ENCODE measurements at places on chromosomes 4 and X. TPM values are rescaled to one million over a fixed set of nuclear protein-coding genes. Genes with fewer than 3 reads are reported as not detected.

GRCh38 chr4:41050116-41050515, 164.2 kb downstream of the APBB2 start:
- H3K36me3 ChIP-seq = no peaks in the 10 kb centered on the region
- H3K27me3 ChIP-seq = no peaks in the 10 kb centered on the region
- DNase-seq = no peak
- H3K4me3 ChIP-seq = no peak overlapping the region
- H3K27ac ChIP-seq = no peak overlapping the region

DNA sequence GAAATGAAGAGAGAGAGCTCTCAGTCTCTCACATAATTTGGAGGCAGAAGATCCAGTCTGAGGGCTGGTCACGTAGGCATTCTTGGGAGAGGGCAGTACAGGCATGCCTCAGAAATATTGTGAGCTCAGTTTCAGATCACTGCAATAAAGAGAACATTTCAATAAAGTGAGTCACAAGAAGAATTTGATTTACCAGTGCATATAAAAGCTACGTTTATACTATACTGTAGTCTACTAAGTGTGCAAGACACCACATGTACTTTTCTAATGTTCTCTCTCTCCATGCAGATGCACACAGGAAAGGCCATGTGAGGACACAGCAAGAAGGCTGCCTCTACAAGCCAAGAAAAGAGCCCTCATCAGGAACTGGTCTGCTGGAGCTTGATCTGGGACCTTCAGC, 583.5 kb upstream of the FAT1 start:
- no peak overlapping the region for H3K4me3 ChIP-seq
- no peak for DNase-seq
- H3K4me1 ChIP-seq = no peaks in the 10 kb centered on the region
- no peaks in the 10 kb centered on the region for H3K36me3 ChIP-seq
- no peak overlapping the region for H3K27ac ChIP-seq

- H3K4me1 ChIP-seq = no peaks in the 10 kb centered on the region
- no peak for DNase-seq
- no peaks in the 10 kb centered on the region for H3K36me3 ChIP-seq
- no peak overlapping the region for H3K27ac ChIP-seq
- no peak overlapping the region for H3K4me3 ChIP-seq
These were observed 157.8 kb upstream of the TTC29 start for GRCh38 chr4:147103403-147103946.

GRCh38 chr4:183140911-183141320, 41.9 kb downstream of the WWC2 start:
- no peaks in the 10 kb centered on the region for H3K36me3 ChIP-seq
- peaks cover 14% of the 10 kb centered on the region for H3K4me1 ChIP-seq
- H3K27ac ChIP-seq = no peak overlapping the region
- no peaks in the 10 kb centered on the region for H3K27me3 ChIP-seq
- no peak for DNase-seq

GRCh38 chr4:139266583-139267257, 13.3 kb downstream of the MGARP start:
- H3K4me3 ChIP-seq = no peak overlapping the region
- no peaks in the 10 kb centered on the region for H3K36me3 ChIP-seq
- peaks cover 18% of the 10 kb centered on the region for H3K4me1 ChIP-seq
- peak overlapping the region; percentile 60 for H3K27ac ChIP-seq
- no peaks in the 10 kb centered on the region for H3K27me3 ChIP-seq

GRCh38 chr4:140861359-140862176, 105.4 kb upstream of the TBC1D9 start:
- DNase-seq = peak; percentile 74
- H3K27ac ChIP-seq = no peak overlapping the region
- no peaks in the 10 kb centered on the region for H3K4me1 ChIP-seq

GRCh38 chr4:78693777-78694456, 82.2 kb upstream of the BMP2K start:
- no peaks in the 10 kb centered on the region for H3K36me3 ChIP-seq
- H3K4me1 ChIP-seq = no peaks in the 10 kb centered on the region
- H3K27ac ChIP-seq = no peak overlapping the region

GRCh38 chr4:78220283-78220682, 163.2 kb downstream of the FRAS1 start:
- H3K4me1 ChIP-seq = no peaks in the 10 kb centered on the region
- no peaks in the 10 kb centered on the region for H3K36me3 ChIP-seq
- no peaks in the 10 kb centered on the region for H3K27me3 ChIP-seq
- no peak overlapping the region for H3K27ac ChIP-seq
- H3K4me3 ChIP-seq = no peak overlapping the region
- DNase-seq = no peak

GRCh38 chr4:62517716-62518115, 1317.6 kb downstream of the ADGRL3 start:
- H3K4me1 ChIP-seq = no peaks in the 10 kb centered on the region
- H3K27ac ChIP-seq = no peak overlapping the region

GRCh38 chr4:102439812-102440211, 61.3 kb upstream of the NFKB1 start:
- no peak overlapping the region for H3K4me3 ChIP-seq
- no peaks in the 10 kb centered on the region for H3K27me3 ChIP-seq
- no peaks in the 10 kb centered on the region for H3K36me3 ChIP-seq
- H3K27ac ChIP-seq = no peak overlapping the region
- no peak for DNase-seq

GRCh38 chrX:155314260-155314659, 20.2 kb downstream of the CLIC2 start:
- H3K27ac ChIP-seq = no peak overlapping the region
- H3K27me3 ChIP-seq = no peaks in the 10 kb centered on the region
- no peaks in the 10 kb centered on the region for H3K4me1 ChIP-seq
- H3K36me3 ChIP-seq = no peaks in the 10 kb centered on the region
- DNase-seq = no peak

- no peak overlapping the region for H3K4me3 ChIP-seq
- H3K36me3 ChIP-seq = no peaks in the 10 kb centered on the region
- H3K27ac ChIP-seq = no peak overlapping the region
- DNase-seq = no peak
- H3K4me1 ChIP-seq = no peaks in the 10 kb centered on the region
These were observed 30.7 kb upstream of the CLCN4 start for GRCh38 chrX:10126044-10126443.

- H3K27me3 ChIP-seq = no peaks in the 10 kb centered on the region
- H3K27ac ChIP-seq = no peak overlapping the region
- DNase-seq = no peak
- H3K4me1 ChIP-seq = peaks cover 17% of the 10 kb centered on the region
These were observed 8.5 kb downstream of the RAPGEF2 start for GRCh38 chr4:159111416-159111815.

DNA sequence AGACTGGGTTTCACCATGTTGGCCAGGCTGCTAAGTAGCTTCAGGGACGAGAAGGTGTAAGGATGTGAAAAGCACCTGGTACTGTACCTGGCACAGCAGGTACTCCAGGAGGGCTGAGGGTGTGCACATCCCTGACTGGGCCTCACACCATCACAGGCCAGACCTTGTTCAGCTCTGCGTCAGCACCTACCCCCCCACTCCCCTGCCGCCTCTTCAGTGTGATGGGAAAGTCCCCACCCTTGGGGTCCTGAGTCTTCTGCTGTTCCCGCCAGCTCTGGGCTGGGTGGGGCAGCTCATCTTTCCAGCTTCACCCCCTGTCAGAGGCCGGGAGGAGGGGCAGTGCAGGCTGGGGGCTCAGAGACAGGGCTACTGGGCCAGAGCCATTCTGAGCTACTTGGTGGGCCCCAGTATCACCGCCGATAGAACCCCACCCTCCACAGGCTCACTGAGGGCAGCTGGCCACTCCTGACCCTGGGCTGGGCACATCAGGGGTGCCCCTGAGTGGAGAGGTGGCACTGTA, 6.7 kb upstream of the SH3BP2 start:
- peaks cover 4% of the 10 kb centered on the region for H3K4me1 ChIP-seq
- H3K4me3 ChIP-seq = no peak overlapping the region
- H3K27ac ChIP-seq = no peak overlapping the region
- no peaks in the 10 kb centered on the region for H3K27me3 ChIP-seq

DNA sequence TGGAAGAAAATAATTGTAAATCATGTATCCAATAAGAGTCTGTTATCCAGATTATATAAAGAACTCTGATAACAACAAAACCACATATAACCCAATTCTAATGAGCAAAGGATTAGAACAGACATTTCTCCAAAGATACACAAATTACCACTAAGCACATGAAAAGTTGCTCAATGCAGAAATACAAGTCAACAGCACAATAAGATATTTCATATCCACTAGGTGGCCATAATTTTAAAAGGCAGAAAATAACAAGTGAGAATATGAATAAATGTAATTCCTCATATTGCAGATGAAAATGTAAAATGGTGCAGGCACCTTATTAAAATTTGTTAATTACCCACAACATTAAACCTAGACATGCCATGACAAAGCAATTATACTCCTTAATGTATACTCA, 73.9 kb upstream of the ZCCHC13 start:
- no peaks in the 10 kb centered on the region for H3K4me1 ChIP-seq
- no peaks in the 10 kb centered on the region for H3K27me3 ChIP-seq
- no peaks in the 10 kb centered on the region for H3K36me3 ChIP-seq
- no peak for DNase-seq
- H3K4me3 ChIP-seq = no peak overlapping the region

GRCh38 chrX:133321451-133321850, 93.8 kb downstream of the GPC4 start:
- H3K4me1 ChIP-seq = no peaks in the 10 kb centered on the region
- no peak for DNase-seq
- H3K27ac ChIP-seq = no peak overlapping the region
- no peaks in the 10 kb centered on the region for H3K36me3 ChIP-seq
- H3K4me3 ChIP-seq = no peak overlapping the region

- DNase-seq = no peak
- no peaks in the 10 kb centered on the region for H3K4me1 ChIP-seq
- no peak overlapping the region for H3K4me3 ChIP-seq
These were observed 190.2 kb upstream of the AGA start for GRCh38 chr4:177632481-177632880.

GRCh38 chr4:178450614-178451013, 1008.4 kb upstream of the AGA start:
- no peaks in the 10 kb centered on the region for H3K36me3 ChIP-seq
- no peak overlapping the region for H3K27ac ChIP-seq
- no peak for DNase-seq
- H3K4me1 ChIP-seq = no peaks in the 10 kb centered on the region
- H3K4me3 ChIP-seq = no peak overlapping the region

- no peak overlapping the region for H3K27ac ChIP-seq
- peaks cover 18% of the 10 kb centered on the region for H3K4me1 ChIP-seq
- no peaks in the 10 kb centered on the region for H3K36me3 ChIP-seq
- no peak overlapping the region for H3K4me3 ChIP-seq
- DNase-seq = no peak
These were observed 2.5 kb downstream of the OCIAD2 start for GRCh38 chr4:48904101-48904500.

DNA sequence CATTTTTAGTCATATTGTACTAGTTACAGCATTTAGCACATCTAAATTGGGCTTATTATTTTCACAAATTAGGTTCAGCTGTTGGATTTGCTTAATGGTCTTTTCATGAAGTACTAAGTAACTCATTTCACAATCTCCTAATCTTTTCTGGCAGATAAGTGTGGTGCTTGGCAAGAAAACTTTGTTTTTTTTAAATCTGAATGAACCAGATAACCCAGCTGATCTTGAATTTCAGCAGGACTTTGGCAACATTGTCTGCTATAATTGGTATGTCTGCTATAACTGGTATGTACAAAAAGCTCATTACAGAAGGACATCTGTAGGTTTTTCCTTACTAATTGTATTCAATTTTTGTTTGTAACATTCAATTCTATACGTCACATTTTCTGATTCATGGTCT, 22.7 kb downstream of the WDR19 start:
- H3K27me3 ChIP-seq = no peaks in the 10 kb centered on the region
- DNase-seq = no peak
- no peak overlapping the region for H3K27ac ChIP-seq
- H3K4me3 ChIP-seq = no peak overlapping the region

- DNase-seq = no peak
- H3K4me3 ChIP-seq = no peak overlapping the region
- no peak overlapping the region for H3K27ac ChIP-seq
- no peaks in the 10 kb centered on the region for H3K27me3 ChIP-seq
- H3K36me3 ChIP-seq = no peaks in the 10 kb centered on the region
These were observed 2045.7 kb upstream of the TENM3 start for GRCh38 chr4:180197471-180197870.

DNA sequence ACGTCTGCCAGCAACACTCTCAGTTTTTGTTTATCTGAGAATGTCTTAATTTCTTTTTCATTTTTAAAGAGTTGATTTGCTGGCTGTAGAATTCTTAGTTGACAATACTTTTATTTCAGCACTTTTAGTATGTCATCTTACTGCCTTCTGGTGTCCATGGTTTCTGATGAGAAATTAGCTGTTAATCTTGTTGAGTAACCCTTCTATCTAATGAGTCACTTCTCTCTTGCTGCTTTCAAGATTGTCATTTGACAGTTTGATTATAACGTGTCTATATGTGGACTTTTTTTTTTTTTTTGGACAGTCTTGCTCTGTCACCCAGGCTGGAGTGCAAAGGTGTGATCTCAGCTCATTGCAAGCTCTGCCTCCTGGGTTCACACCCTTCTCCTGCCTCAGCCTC, 24.0 kb upstream of the TMEM255A start:
- no peaks in the 10 kb centered on the region for H3K4me1 ChIP-seq
- H3K27me3 ChIP-seq = no peaks in the 10 kb centered on the region
- H3K36me3 ChIP-seq = no peaks in the 10 kb centered on the region
- no peak overlapping the region for H3K4me3 ChIP-seq
- DNase-seq = no peak
- no peak overlapping the region for H3K27ac ChIP-seq

DNA sequence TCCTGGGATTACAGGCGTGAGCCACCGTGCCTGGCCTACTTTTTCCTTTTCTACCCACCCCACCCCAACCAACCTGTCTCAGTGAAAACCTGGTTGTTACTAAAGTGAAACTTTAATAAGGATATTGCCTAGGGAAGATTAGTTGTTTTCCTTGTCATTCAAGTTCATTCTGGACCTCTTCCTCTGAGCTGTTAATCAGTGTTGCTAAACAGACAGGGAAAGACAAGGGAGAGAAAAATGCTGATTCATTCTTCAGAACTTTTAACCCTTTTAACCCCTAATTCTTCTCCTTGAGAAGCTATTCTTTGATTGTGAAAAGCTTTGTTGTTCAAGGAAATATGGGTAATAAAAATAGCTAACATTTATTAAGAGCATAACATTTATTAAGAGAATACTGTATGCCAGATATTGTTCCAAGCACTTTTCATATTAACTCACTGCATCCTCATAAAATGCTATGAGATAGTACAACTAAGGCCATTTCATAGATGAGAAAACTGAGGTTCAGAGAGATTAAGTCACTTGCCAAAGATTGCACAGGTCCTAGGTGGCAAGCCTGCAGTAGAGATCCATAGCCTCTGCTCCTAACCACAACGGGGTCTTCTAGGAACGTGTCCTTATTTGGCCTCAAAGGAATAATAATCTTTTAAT, 34.8 kb downstream of the OSTC start:
- no peak for DNase-seq
- no peaks in the 10 kb centered on the region for H3K27me3 ChIP-seq
- no peak overlapping the region for H3K4me3 ChIP-seq
- no peaks in the 10 kb centered on the region for H3K4me1 ChIP-seq
- no peak overlapping the region for H3K27ac ChIP-seq

- no peaks in the 10 kb centered on the region for H3K4me1 ChIP-seq
- H3K27me3 ChIP-seq = no peaks in the 10 kb centered on the region
- no peak overlapping the region for H3K27ac ChIP-seq
- no peak overlapping the region for H3K4me3 ChIP-seq
- no peak for DNase-seq
These were observed 69.8 kb downstream of the TMA16 start for GRCh38 chr4:163564221-163564720.

TRIM60 gene
- not detected for total RNA-seq

PPP1R2C gene
- not detected for total RNA-seq

CFI gene
- 15.8 TPM for total RNA-seq

ABHD18 gene
- total RNA-seq = 10.1 TPM

RBMXL3 gene
- total RNA-seq = not detected

SMR3B gene
- total RNA-seq = not detected

PRSS12 gene
- 15.8 TPM for total RNA-seq

NPY1R gene
- total RNA-seq = 4.9 TPM

FSTL5 gene
- 1.3 TPM for total RNA-seq

TMEM255A gene
- 0.52 TPM for total RNA-seq

SPP1 gene
- total RNA-seq = 62.8 TPM

UGT2B7 gene
- total RNA-seq = 7.3 TPM
